ENCODE measurements at places on chromosomes 4 and X. TPM values are rescaled to one million over a fixed set of nuclear protein-coding genes. Genes with fewer than 3 reads are reported as not detected.
A peak's percentile ranks its signal among the peaks of the same experiment; 100 is the strongest.

FGF2 gene
- 31.7 TPM for total RNA-seq

- H3K4me3 ChIP-seq = no peak overlapping the region
- H3K36me3 ChIP-seq = no peaks in the 10 kb centered on the region
- no peak for DNase-seq
- H3K27ac ChIP-seq = no peak overlapping the region
- H3K4me1 ChIP-seq = no peaks in the 10 kb centered on the region
These were observed 1.8 kb downstream of the PLXNA3 start for GRCh38 chrX:154459832-154460231.

GRCh38 chr4:10623862-10624261 lies 60.7 kb downstream of the CLNK start:
- no peaks in the 10 kb centered on the region for H3K27me3 ChIP-seq
- no peak overlapping the region for H3K4me3 ChIP-seq
- no peaks in the 10 kb centered on the region for H3K36me3 ChIP-seq
- H3K4me1 ChIP-seq = no peaks in the 10 kb centered on the region
- H3K27ac ChIP-seq = no peak overlapping the region

- no peak overlapping the region for H3K4me3 ChIP-seq
- no peaks in the 10 kb centered on the region for H3K36me3 ChIP-seq
- no peaks in the 10 kb centered on the region for H3K4me1 ChIP-seq
- H3K27ac ChIP-seq = no peak overlapping the region
- H3K27me3 ChIP-seq = no peaks in the 10 kb centered on the region
- no peak for DNase-seq
These were observed 19.1 kb downstream of the HPGD start for GRCh38 chr4:174503079-174503715.

LETM1 gene
- total RNA-seq = 25.6 TPM

HTRA3 gene
- 129 TPM for total RNA-seq

- no peaks in the 10 kb centered on the region for H3K4me1 ChIP-seq
- DNase-seq = no peak
- peak overlapping the region; percentile 87 for H3K27ac ChIP-seq
- H3K36me3 ChIP-seq = no peaks in the 10 kb centered on the region
These were observed 762 bp downstream of the PIGA start for GRCh38 chrX:15334561-15334960.

DNA sequence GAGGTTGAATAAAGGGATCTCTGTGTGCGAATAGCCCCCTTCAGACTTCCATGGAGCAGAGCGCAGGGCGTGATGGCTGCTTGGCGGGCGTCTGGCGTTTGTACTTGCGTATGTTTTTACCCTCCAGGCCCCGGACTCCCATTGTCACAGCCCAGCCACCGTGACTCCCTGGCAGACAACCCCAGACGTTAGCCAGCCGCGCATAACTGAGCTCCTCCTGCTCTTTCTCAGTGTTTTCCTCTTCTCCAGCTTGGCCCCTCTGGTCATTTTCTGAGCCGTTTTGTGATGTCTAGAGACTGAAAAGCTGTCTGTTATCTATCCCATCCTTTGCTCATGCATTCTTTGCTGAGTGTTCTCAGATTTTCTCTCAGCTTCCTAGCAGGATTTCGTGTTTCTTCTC lies 54.3 kb downstream of the IGFBP7 start:
- no peak overlapping the region for H3K4me3 ChIP-seq
- DNase-seq = no peak
- H3K27me3 ChIP-seq = no peaks in the 10 kb centered on the region
- H3K27ac ChIP-seq = peak overlapping the region; percentile 85

GRCh38 chrX:5971300-5971699 lies 257.4 kb downstream of the NLGN4X start:
- H3K36me3 ChIP-seq = no peaks in the 10 kb centered on the region
- DNase-seq = no peak
- no peak overlapping the region for H3K4me3 ChIP-seq
- no peaks in the 10 kb centered on the region for H3K4me1 ChIP-seq

DNA sequence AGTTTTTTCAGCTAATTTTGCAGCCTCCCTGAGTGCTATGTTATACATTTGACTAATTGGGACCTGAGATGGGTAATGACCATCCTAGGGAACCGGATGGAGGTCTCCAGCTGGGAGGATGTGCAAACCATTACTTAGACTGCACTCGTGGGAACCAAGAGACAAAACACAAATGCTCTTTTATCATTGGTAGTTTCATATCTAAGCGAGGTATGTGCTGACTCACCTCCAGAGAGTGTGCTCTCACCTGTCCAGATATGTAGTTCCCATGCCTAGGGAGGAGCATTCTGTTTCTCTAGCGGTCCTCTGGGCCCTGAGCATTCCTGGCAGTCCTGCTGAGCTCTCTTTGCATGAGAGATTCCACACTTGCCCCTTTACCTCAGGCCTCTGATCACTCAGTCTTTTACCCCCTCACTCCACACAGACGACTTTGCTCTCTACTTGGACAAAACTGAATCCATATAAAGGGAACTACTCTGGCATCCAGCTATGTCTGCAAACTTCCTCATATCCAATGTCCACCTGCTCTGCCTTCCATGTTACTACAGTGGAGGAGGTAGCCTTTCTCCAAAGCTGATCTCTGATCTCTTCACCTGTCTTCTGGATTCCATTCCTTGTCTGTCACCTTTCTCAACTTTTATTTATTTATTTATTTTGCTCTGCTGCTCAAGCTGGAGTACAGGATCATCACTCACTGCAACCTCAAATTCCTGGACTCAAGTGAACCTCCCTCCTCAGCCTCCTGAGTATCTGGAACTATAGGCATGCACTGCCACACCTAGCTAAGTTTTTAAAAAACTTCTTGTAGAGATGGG lies 88.4 kb downstream of the LRP2BP start:
- H3K4me3 ChIP-seq = no peak overlapping the region
- peaks cover 6% of the 10 kb centered on the region for H3K36me3 ChIP-seq
- no peak for DNase-seq
- H3K4me1 ChIP-seq = peaks cover 5% of the 10 kb centered on the region
- no peaks in the 10 kb centered on the region for H3K27me3 ChIP-seq

SPANXD gene
- not detected for total RNA-seq

DNA sequence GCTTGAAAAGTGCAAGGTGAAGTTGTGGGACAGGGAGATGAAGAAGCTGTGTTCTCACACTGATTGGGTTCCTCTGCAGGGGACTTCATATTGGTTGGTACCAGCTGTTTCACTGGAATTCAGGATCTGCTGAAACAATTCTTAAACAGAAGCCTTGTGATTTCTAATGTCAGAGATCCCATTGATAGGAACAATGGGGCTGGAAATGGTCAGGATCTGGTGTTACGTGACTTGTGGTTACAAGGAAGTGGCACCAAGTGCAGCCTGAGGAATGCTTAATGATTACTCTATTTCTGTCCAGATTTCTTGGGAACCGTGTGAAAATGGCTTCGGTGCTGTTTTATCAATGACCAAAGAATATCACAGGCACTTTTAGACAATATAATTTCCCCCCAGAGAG lies 68.1 kb downstream of the MOSPD2 start:
- H3K4me1 ChIP-seq = no peaks in the 10 kb centered on the region
- DNase-seq = no peak
- no peaks in the 10 kb centered on the region for H3K27me3 ChIP-seq

DNA sequence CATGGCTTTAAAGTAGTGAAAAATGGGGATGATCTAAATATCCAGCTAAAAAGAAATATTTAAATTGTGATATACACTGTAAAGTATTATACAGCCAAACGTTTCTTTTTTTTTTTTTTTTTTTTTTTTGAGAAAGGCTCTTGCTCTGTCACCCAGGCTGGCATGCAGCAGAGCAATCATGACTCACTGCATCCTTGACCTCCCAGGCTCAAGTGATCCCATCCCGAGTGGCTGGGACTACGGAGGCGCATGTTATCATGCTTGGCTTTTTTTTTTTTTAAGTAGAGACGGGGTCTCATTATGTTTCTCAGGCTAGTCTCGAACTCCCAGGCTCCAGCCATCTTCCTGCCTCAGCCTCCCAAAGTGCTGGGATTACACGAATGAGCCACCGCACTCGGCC lies 17.1 kb downstream of the SMIM14 start:
- H3K36me3 ChIP-seq = no peaks in the 10 kb centered on the region
- no peaks in the 10 kb centered on the region for H3K4me1 ChIP-seq
- no peak overlapping the region for H3K4me3 ChIP-seq
- no peak overlapping the region for H3K27ac ChIP-seq
- no peak for DNase-seq

GRCh38 chr4:115529126-115529525 lies 415.7 kb upstream of the NDST4 start:
- H3K36me3 ChIP-seq = no peaks in the 10 kb centered on the region
- no peaks in the 10 kb centered on the region for H3K27me3 ChIP-seq
- no peaks in the 10 kb centered on the region for H3K4me1 ChIP-seq
- no peak for DNase-seq

DNA sequence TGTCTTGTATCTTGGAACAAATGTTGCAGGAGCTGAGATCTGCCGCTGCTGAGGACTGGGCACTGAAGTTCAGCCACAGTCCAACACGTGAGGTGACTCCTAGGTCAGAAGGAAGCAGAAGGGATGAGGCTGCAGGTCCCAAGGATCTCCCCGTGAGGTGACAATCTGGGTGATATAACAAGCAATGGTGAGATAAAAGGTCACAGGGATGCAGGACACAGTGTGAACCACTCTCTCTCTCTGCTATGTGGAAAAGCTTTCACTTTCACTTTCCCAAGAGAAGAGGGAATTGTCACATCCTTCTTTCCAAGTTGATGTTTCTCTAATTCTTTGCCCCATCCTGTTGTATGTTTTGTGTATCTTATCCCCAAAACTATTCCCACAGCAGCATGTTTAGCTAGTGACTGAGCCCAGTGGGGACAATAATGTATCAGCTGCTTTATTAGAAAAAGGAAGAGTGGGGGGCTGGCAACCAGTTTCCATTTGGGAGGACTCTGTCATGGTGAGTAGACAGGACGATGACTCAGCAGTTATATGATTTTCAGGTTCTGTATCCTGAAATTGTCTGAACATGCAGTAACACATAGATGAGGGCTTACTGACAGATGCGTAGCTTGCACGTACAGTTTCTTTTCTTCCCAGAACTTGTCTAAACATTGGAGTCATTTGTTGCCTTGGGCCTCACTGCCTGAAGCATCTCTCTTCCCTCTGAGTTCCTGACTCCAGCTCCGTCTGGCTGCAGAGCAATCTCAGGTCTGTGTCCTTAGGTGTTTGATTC lies 1415.8 kb upstream of the TENM3 start:
- H3K4me3 ChIP-seq = peak overlapping the region; percentile 60
- H3K27ac ChIP-seq = no peak overlapping the region
- no peaks in the 10 kb centered on the region for H3K4me1 ChIP-seq
- no peak for DNase-seq

DNA sequence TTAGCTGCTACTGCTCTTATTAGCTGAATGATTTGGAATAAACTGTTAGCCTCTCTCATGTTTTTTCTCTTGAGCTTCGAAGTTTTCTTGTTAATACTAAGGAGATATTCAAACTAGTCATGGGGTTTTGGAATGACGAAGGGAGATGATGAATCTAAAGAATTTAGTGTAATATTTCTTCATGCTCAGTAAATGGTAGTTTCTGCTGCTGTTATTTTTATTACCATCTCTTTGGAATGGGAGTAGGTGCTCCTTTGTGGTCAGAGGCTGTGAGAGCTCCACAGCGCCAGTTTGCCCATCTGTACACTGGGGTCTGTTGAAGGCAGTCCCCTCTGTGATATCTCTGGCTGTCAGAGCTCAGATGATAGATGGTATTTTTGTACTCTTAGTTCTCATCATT lies 33.7 kb downstream of the HTT start:
- DNase-seq = no peak
- no peaks in the 10 kb centered on the region for H3K27me3 ChIP-seq
- no peak overlapping the region for H3K27ac ChIP-seq

DNA sequence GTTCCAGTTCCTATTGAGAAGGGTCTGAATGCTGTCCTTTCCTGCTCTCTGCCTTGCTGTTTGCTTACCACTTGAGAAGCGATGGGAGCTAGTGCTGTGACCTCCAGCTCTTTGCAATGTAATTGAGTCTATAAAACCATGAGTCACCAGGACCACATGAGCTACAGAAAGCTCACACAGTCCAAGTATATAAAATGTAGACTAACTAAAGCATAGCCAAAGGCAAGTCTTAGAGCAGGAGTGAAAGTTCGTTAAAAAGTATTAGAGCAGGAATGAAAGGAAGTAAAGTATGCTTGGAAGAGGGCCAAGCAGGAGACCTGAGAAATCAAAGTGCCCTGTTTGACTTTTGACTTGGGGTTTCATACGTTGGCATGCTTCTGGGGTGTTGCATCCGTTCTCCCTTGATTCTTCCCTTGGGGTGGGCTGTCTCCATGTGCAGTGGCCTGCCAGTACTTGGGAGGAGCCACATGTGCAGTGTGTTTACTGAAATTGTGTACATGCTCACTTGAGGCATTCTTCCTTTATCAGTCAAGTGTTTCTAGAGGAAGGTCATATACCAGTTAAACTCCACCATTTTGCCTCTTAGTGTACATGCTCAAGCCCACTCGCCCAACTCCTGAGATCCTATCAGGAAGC lies 71.3 kb upstream of the KIT start:
- no peaks in the 10 kb centered on the region for H3K27me3 ChIP-seq
- H3K4me1 ChIP-seq = no peaks in the 10 kb centered on the region
- H3K27ac ChIP-seq = no peak overlapping the region
- H3K4me3 ChIP-seq = no peak overlapping the region
- no peaks in the 10 kb centered on the region for H3K36me3 ChIP-seq
- DNase-seq = no peak

UGT2B7 gene
- not detected for total RNA-seq

- DNase-seq = no peak
- no peaks in the 10 kb centered on the region for H3K36me3 ChIP-seq
- H3K4me3 ChIP-seq = no peak overlapping the region
- H3K4me1 ChIP-seq = peaks cover 2% of the 10 kb centered on the region
- peaks cover 2% of the 10 kb centered on the region for H3K27me3 ChIP-seq
- H3K27ac ChIP-seq = no peak overlapping the region
These were observed 130.5 kb upstream of the TTC29 start for GRCh38 chr4:147076179-147076578.

FATE1 gene
- not detected for total RNA-seq

DNA sequence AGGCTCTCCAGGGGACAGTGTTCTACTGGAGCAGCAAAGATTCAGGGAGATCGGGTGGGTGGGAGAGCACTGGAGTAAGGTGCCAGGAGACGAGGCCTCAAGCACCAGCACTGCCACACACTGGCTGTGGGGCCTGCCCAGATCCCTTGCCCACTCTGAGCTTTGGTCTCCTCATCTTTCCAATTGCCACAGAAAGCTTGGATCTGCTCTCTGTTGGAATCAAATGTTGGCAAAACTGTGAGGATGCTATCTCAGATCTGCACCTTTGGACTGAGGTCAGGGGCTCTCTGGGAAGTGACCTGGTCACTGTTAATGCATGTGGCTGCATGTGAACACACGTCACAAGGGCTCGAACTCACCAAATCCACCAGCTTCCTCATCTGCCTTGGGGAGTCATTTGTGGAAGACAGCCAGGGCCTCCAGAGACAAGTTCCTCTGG lies 1.3 kb downstream of the RIPPLY1 start:
- no peaks in the 10 kb centered on the region for H3K36me3 ChIP-seq
- H3K27me3 ChIP-seq = no peaks in the 10 kb centered on the region
- H3K4me3 ChIP-seq = no peak overlapping the region
- H3K4me1 ChIP-seq = no peaks in the 10 kb centered on the region
- DNase-seq = no peak

GRCh38 chr4:101660607-101661006 lies 129.9 kb upstream of the BANK1 start:
- no peaks in the 10 kb centered on the region for H3K4me1 ChIP-seq
- H3K27ac ChIP-seq = no peak overlapping the region
- H3K4me3 ChIP-seq = no peak overlapping the region
